GM03348 (cell line): ENCODE measurements at places on chromosomes 2 and 18.
A peak's percentile ranks its signal among the peaks of the same experiment; 100 is the strongest.

DNA sequence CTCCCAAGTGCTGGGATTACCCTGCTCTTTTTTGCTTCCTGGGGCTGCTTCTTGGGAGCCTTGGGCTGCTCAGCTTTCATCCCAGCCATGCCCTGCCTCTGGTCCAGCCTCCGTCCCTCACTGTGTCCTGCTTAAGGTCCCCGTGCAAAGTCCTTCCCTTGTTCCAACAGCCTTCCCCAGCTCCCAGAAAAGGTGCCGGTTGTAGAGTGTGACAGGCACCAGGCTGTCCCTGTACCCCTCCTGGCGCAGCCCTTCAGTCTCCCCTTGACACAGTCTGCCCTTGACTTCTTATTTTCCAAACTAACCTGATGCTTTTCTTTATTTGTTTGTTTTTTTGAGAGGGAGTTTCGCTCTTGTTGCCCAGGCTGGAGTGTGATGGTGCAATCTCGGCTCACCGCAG lies 20.1 kb upstream of the ALPI start:
- peak; percentile 5 for DNase-seq

DNA sequence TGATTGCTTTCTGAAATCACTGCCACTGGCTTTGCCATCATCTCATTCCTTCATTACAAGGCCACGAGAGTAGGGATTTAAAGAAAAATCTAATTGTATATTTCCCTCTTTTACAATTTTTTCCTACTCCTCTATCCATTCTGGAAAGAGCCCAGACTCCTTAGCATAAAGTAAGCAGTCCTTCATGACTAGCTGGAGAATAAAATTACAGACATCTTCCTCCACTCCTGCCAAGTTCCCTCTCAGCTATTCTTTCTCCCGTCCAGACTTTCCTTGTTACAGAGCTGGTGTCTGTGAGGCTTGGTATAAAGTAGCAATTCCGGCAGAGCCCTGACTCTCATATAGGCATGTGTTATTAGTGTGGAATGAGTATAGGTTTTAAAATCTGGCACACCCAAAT lies 806.8 kb downstream of the PLCL1 start:
- DNase-seq = no peak

DNA sequence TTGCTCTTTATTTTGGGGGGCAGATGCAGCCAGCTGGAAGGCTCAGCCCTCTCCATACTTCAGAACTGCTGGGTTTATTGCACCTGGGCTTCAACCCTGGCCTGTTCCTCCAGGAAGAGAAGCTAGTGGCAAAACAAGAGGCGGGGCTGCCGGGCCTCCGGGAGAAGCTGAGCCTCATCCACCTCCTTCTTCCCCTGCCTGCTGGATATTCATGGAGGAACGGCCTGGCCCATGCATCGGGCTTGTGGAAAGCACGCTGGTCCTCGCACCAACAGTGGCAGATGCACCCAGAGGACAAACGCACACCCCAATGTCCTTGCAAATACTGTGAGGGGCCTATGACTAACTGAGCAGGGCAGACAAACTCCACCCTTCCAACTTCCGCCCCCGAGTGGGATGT lies 30.6 kb downstream of the FAM178B start:
- DNase-seq = no peak

- DNase-seq = no peak
Observed at GRCh38 chr2:116719836-116720235, 1094.7 kb upstream of the DDX18 start.

DNA sequence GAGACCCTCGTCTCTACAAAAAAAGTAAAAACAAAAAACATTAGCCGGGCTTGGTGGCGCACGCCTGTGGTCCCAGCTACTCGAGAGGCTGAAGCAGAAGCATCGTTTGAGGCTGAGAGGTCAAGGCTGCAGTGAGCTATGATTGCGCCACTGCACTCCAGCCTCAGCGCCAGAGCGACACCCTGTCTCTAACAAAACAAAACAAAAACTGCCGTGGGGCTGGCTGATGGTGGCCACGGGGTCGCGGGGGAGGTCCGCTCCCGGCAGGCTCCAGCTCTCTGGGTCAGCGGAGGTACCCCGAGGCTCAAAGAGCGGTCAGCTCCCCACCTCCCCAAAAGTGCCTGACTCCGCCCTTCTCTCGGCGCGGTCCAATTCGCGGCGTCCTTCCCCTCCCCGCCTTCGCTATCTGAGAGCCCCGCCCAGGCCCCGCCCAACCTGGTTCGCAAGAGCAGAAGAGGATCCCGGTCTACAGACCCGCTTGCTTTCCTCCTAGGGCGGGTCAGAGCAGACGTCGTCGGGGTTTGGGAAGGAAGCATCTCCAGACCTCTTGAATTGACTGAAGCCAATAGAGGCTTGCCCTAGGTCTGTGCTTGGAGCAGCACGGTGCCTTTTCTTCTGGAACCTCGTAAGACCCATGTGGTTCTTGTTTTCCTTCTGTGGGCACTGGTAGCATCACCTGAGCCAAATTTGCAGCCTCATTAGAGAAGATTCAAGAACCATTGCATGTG lies 7.8 kb downstream of the RAX start:
- DNase-seq = no peak

GRCh38 chr2:95383635-95384027 lies 18.9 kb upstream of the FAHD2A start:
- DNase-seq = no peak

- no peak for DNase-seq
Observed at GRCh38 chr18:24869285-24869684, 408.8 kb downstream of the HRH4 start.

DNA sequence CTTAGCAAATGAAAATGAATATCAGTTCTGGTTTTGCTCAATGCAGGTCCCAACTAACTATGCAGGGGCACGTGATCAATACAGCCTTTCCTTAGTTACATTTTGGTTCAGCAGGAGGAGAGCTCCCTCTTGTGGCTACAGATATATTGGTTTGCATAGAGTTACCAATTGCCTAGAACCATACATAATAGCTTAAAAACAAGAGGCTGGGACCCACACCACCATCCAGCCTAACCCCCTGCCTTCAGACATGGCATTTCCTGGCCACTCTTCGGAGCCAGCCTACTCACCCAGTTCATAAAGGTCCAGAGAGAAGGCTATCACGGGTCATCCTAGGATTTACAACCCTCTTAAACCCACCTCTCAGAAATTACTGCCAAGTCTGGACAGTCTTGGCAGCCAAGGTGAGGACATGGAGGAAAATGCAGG lies 10.5 kb downstream of the CCDC93 start:
- peak; percentile 80 for DNase-seq

DNA sequence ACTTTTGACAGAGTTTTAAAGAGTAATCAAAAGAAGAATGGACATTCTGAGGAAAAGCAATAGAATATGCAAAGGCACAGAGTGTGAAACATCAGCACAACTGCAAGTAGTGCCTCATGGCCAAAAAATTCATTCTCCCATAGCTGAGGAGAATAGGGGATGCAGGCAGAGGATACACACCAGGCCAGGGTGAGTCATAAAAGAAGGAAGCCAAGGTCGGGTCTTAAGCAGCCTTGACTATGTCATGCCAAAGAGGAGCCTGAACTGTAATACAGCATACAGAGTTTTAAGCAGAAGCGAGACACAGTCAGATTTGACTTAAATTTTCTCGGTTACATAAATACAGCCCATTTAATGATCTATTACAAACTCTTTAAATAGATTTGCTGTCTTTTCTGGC lies 165.0 kb downstream of the LNPK start:
- peak; percentile 85 for DNase-seq

- no peak for DNase-seq
Observed at GRCh38 chr2:102321941-102322719, 10.8 kb downstream of the IL1RL1 start.

GRCh38 chr2:190736355-190736754 lies 87.5 kb downstream of the NAB1 start:
- DNase-seq = no peak

DNA sequence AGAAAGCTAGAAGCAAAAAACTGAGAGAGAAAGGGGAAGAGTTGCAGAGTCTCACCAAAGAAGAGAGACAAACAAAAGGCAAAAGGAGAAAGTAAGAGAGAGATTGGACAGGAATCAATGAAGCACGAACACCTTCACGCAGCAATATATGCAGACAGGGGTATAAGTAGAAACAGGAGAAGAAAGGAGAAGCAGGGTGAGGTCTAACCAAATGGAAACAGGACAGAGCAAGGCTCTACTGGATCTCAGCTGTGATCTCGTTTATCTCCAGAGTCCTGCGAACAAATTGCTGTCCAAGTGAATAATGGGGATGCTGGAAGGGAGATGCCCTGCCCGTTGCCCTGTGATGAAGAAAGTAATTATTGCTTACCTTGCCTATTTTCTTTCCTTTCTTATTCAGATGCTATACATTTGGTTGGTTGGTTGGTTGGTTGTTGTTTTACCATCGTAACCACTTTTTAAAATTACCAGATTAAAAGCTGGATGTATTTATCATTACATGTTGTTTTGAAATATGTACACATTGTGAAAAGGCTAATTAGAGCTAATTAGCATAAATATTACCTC lies 34.0 kb downstream of the SP100 start:
- DNase-seq = no peak

DNA sequence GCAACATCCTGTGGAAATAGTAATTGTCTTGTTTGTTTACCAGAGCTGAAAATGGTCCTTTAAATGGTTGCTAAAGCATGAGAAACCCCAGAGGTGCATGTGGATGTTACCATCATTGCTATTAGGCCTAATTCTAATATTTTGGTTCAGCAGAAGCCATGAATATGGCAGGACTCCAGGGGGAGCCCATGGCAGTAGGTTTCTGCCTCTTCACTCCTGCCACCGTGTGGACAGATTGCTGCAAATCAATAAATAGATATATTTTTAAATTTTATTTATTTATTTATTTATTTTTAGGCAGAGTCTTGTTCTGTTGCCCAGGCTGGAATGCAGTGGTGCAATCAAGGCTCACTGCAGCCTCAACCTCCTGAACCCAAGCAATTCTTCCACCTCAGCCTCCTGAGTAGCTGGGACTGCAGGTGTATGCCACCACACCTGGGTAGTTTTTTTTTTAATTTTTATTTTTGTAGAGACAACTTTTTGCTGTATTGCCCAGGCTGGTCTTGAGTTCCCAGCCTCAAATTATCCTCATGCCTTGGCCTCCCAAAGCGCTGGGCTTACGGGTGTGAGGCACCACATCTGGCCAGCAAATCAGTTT lies 54.9 kb upstream of the CAPN13 start:
- peak; percentile 77 for DNase-seq

- no peak for DNase-seq
Observed at GRCh38 chr2:120861191-120861575, 125.5 kb downstream of the GLI2 start.

DNA sequence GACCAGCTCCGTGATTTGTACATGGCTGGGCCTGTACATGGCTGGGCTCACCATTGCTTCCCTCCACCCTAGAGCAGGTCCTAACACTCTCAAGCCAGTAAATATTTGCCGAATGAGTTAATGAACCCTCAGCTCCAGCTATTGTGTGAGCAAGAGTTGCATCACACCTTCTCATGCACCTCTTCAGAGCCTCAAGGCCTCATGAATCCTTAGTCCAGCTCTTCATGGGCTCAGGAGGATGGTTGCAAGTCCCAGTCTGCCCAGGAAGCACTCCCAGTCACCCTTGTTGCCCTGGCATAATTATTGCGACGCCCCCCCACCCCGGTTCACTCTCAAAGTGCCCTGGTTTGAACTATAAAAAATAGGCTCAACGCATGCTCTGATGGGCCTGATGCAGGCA lies 30.1 kb upstream of the GNAL start:
- no peak for DNase-seq

DNA sequence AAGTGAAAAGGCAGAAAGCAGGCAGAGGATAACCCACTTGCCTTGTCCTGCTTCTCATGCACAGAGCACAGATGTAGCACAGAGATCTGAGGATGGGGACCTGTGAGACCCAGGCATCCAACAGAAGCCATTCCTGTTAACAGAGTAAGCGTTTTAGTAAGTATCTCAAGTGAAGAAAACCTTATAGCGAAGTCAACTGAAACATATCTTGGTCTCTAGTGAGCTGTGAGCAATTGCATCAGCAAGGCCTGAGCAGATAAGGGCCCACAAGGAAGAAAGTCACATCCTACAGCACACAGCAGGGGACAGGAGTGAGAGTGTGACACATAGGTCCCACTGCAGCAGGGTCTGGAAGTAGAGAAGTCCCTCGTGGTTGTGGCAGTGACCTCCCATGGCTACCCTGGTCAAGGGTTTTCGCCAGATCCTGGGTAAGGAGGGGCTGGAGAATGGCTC lies 248.7 kb upstream of the TNP1 start:
- no peak for DNase-seq

DNA sequence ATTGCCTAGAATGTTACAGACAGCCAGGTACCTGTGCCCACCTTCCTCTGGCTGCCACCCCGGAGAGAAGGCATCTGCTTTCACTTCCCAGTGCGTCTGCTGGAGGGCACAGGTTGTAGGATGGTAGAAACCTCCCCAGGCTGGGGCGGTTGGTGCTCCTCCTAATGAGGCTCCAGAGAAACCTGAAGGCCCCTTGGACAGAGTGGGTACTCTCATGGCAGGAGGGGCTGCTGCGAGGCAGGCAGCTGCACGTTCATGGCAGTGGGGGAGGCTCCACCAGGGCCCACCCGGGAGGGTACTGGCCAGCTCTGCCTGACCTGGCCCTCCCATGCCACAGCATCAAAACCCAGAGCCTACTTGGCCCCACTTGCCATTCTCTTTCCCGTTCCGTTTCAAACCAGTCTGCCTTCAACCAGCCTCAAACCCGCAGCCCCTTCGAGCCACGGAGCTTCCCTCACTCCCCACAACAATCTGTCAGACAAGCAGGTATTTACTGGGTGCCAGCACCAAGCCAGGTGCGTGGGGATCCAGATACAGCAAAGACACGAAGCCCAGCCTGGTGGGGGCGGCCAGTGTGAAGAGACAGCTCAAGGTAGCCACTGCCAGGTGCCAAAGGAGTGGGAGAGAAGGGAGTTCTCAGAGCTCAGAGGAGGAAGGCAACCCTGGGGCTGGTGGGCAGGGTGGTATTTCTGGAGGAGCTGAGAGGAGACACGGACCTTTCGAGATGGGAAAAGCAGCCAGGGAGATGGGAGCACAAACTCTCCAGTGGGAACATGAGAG lies 229.6 kb downstream of the LOXHD1 start:
- no peak for DNase-seq

DNA sequence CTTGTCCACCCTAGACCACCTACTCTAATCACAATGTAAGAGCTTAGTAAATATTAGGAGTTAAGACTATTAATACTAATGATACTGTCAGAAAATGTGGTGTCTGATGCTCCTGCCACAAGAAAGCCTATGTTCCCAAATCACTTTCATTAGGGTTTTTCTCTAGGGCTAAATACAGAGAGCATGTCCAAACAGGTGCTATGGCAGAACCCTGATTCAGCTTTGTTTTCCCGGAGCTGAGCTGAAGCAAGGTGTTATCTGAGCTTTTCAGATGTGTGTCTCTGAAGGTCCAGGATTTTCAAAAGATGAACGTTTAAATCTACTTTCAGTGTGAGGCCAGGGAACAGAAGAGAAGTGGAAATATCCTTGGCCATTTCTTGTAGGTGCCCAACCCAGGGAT lies 40.6 kb downstream of the CPO start:
- no peak for DNase-seq

GRCh38 chr2:172079838-172080640 lies 5.3 kb upstream of the DLX1 start:
- DNase-seq = no peak

DNA sequence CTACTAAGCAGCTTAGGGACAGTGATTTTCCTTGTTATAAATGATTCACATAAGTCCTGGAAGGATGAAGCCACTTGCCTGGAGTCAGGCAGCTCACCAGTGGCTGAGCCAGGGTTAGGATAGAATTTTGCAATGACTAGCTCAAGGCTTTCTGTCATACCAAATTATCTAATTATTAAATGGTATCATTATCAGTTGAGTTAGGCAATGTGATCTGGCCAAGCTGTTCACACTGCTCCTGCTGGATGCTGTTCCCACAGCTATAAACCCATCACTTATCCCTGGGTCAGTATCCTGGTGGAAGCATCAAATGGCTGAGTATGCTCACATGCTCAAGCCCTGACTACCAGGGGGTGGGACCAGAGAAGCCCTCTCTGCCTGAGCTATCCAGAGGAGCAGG lies 235.2 kb downstream of the MTX2 start:
- no peak for DNase-seq
